ENCODE measurements at places on chromosomes 13 and 19. TPM values are rescaled to one million over a fixed set of nuclear protein-coding genes. Genes with fewer than 3 reads are reported as not detected.

KIRREL2 gene
- total RNA-seq = not detected

TMEM59L gene
- total RNA-seq = 4.6 TPM

GATAD2A gene
- 40.5 TPM for total RNA-seq

SOX1 gene
- total RNA-seq = not detected

HSPB6 gene
- total RNA-seq = 302 TPM

MBD3L2 gene
- not detected for total RNA-seq

EPSTI1 gene
- 8.1 TPM for total RNA-seq

TEAD2 gene
- total RNA-seq = 24.3 TPM

MTUS2 gene
- total RNA-seq = not detected

OR10H1 gene
- not detected for total RNA-seq

SLC25A41 gene
- total RNA-seq = under 0.01 TPM

FFAR2 gene
- not detected for total RNA-seq

Measured in smooth muscle cell of trachea (primary cell).